Peyer's patch (tissue), 4 donors: ENCODE measurements at places on chromosomes 13 and 19. TPM values are rescaled to one million over a fixed set of nuclear protein-coding genes. Genes with fewer than 3 reads are reported as not detected.

The WDR87 gene
- not detected for total RNA-seq

- H3K4me1 ChIP-seq, result no peaks in the 10 kb centered on the region
- no peak for DNase-seq
- H3K4me3 ChIP-seq, result no peak overlapping the region
- H3K27ac ChIP-seq, result no peak overlapping the region
- no peaks in the 10 kb centered on the region for H3K36me3 ChIP-seq
Observed at GRCh38 chr19:39795001-39795400, 16.3 kb downstream of the LEUTX start.

The SYT5 gene
- total RNA-seq, result not detected

DNA sequence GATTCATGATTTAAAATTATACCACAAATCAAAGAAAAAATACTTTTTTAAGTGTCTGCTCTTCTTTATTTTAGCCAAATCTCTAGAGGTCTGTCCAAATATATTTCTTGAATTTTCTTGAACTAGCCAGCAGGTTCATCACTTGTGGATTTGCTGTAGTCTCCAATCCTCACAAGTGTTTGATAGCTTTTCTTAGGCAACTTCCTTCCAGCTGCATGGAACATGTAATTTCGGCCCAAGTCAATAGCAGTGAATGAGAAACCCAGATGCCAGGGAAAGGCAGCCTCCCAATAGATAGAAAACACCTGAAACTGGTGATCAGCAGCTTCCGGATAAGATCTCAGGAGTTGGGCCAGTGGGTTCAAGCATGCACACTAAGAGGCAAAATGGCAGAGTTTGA, 15.6 kb upstream of the RNASEH2B start:
- H3K27ac ChIP-seq, result peak overlapping the region; percentile 15
- DNase-seq, result no peak
- no peaks in the 10 kb centered on the region for H3K27me3 ChIP-seq
- H3K36me3 ChIP-seq, result no peaks in the 10 kb centered on the region

The ZNF813 gene
- 3.0 TPM for total RNA-seq

- no peak overlapping the region for H3K4me3 ChIP-seq
- H3K4me1 ChIP-seq, result no peaks in the 10 kb centered on the region
- H3K36me3 ChIP-seq, result no peaks in the 10 kb centered on the region
- DNase-seq, result peak; percentile 83
- H3K27me3 ChIP-seq, result no peaks in the 10 kb centered on the region
- no peak overlapping the region for H3K27ac ChIP-seq
Observed at GRCh38 chr19:11496391-11497163, 9.1 kb downstream of the ZNF653 start.

- H3K36me3 ChIP-seq, result no peaks in the 10 kb centered on the region
- no peaks in the 10 kb centered on the region for H3K4me1 ChIP-seq
- no peak for DNase-seq
- no peaks in the 10 kb centered on the region for H3K27me3 ChIP-seq
Observed at GRCh38 chr13:32911506-32911905, 104.7 kb upstream of the KL start.

The CERS1 gene
- total RNA-seq, result not detected

GRCh38 chr13:106651442-106651841, 83.5 kb upstream of the ARGLU1 start:
- H3K4me3 ChIP-seq, result no peak overlapping the region
- peaks cover 10% of the 10 kb centered on the region for H3K4me1 ChIP-seq
- H3K27ac ChIP-seq, result no peak overlapping the region
- H3K36me3 ChIP-seq, result no peaks in the 10 kb centered on the region
- DNase-seq, result no peak

The ATG4D gene
- 36.3 TPM for total RNA-seq

- no peaks in the 10 kb centered on the region for H3K36me3 ChIP-seq
- no peak for DNase-seq
- H3K4me3 ChIP-seq, result no peak overlapping the region
- H3K27ac ChIP-seq, result no peak overlapping the region
- H3K4me1 ChIP-seq, result no peaks in the 10 kb centered on the region
Observed at GRCh38 chr13:74036373-74036772, 97.8 kb downstream of the KLF12 start.

- H3K36me3 ChIP-seq, result no peaks in the 10 kb centered on the region
- DNase-seq, result no peak
- H3K27me3 ChIP-seq, result no peaks in the 10 kb centered on the region
- no peak overlapping the region for H3K27ac ChIP-seq
- H3K4me3 ChIP-seq, result no peak overlapping the region
- no peaks in the 10 kb centered on the region for H3K4me1 ChIP-seq
Observed at GRCh38 chr13:51015973-51016372, 95.1 kb downstream of the C13orf42 start.

The ZNF439 gene
- total RNA-seq, result 16.4 TPM

The CAB39L gene
- total RNA-seq, result 13.3 TPM

- no peaks in the 10 kb centered on the region for H3K27me3 ChIP-seq
- H3K4me1 ChIP-seq, result peaks cover 26% of the 10 kb centered on the region
- H3K27ac ChIP-seq, result peak overlapping the region; percentile 51
- no peaks in the 10 kb centered on the region for H3K36me3 ChIP-seq
- DNase-seq, result peak; percentile 84
Observed at GRCh38 chr13:112928972-112929782, 39.8 kb upstream of the MCF2L start.
